ENCODE measurements at places on chromosomes 6 and 20.

DNA sequence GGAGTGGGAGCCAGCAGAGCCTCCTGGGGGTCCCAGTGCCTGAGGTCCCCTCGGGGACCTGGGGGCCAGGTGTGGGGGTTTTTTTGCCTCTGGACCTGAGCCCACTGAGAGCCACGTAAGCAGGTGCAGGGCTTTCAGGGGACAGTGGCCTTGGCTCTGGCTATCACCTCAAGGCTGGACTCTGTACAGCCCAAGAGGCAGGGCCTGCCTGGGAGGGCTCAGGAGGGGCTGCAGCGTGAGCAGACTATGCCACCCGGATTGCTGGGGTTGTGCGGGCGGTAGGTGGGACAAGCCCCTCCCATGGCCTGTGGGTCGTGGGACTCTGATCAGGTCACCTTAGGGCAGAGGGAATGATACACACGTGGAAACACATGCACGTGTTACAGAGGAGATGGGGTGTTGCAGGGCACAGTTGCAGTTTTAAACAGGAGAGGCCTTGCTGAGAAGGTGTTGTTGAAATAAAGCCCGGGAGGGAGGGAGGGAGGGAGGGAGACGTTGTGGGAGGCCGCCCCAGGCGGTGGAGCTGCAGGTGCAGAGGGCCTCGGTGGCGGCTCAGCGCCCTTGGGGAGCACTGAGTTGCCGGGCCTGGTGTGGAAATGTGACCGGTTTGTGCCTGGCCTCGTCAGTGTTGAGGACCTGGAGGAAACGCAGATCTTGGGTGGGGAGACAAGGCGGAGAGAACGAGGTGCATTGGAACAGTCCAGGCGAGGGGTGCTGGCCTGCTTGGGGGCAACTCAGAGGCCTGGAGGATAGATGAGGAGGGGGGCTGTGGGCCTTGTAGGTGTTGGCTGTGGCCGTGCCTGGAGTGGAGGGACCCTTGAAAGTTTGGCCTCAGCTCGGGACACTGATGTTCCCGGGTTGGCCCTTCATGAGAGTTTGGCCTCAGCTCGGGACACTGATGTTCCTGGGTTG is 2.3 kb downstream of the TCEA2 start:
- DNase-seq, result no peak

- no peak for DNase-seq
Observed at GRCh38 chr6:69915346-69915745, 49.0 kb downstream of the COL19A1 start.

- no peak for DNase-seq
Observed at GRCh38 chr6:35089935-35090505, 51.1 kb downstream of the TCP11 start.

DNA sequence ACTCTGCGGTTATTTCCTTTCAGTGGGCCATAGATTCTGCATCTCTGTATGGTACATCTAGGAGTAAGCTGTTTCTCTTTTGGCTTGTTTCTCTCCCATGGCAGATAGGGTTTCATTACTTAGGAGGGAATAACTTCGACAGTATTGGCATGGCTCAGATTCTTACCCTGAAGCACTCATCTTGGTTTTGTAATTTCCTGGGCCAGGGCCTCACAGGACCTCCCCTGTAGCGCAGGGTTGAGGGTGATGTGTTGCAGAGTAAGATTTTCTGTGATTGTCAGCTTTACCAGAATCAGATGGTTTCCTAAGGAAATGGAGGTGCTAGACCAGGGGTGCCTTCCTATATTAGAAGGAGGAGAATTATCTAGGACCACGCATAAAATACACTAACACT is 78.3 kb downstream of the STXBP5 start:
- no peak for DNase-seq

DNA sequence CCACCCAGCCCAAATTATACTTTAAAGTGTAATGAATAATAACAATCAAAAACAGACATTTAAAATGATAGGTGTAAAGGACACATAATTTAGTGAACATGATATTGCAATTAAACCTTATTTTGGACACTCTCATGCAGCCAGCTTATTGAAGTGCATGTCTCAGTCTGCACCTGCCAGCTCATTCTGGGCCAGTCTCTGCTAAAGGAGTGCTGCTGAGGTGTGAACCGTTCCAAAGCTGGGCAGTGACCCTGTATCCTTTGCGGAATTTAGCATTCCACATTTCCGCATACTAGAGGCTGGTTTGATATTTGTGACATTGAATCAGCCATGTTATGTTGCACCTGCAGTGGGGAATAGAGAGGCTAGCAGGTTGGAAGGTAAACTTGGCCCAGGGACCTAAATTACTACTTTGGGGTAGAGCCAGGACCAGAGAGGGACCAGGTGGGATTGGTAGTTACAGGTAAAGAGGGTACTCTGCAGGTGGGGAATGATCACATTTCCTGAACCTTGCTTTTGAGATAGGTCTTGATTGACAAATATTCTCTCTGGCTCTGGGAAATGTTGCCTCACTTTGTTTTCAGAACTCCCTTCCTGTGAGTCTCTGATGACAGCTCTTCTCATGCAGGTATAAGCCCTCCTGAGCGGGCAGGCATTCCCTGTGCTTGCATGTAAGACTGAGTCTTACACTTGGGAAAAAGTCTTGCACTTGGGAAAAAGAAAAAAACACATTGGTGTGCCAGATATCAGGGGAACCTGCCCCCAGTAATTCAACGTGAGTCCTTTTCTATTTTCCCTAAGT is 26.2 kb downstream of the TULP4 start:
- DNase-seq, result no peak

DNA sequence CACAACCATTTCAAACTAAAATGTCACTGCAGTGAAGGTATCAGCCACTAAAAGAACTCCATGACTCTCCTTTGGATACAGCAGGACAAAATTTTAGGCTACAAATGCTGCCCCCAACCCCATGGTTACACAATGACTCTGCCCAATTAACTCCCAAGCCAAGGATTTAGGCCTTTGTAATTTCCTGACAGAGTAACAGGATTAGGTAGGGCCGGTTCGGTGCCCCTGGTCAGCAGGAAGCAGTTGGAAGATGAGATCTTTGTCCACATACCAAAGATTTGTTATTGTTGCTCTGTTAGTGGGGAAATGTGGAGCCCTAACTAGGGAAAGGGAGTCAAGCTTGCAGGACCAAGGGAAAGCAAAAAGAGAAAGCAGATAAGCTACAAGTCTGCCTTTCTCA is 26.7 kb upstream of the RIPK1 start:
- no peak for DNase-seq

DNA sequence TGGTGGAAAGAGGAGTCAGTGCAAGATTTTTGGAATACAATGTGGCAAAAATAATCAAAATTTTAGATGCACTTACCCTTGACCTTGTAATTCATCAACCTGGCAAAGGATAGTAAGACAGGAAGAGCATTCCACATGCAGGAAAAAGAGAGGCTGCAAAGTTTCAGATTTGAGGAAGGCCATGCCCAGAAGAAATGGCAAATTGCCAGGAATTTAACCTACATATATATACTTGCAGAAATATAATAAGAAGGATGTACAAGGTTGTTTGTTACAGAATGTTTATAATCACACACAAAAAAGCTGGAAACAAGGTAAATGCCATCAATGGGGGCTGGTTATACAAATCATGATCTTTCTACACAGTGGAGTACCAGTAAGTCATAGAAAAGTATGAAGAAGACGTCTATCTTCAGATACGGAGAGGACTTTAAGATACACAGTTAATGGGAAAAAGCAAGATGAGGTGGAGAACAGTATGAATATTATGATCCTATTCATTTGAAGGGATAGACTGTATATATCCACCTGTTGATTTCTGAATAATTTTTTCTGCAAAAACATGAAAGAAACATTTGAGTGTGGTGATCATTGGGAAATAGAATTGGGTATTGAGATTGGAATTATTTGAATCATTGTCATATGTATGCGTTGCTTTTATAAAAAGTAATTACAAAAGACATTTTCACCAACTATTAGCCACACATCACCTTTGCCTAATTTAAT is 253.8 kb downstream of the TBC1D7 start:
- no peak for DNase-seq

Data from activated CD4-positive, alpha-beta T cell treated with anti-CD3 and anti-CD28 coated beads, Interleukin-2, amount 50 U/mL, for 4 hours (primary cell).